Stomach (tissue), 19 donors: ENCODE measurements at places on chromosomes 1 and 21. TPM values are rescaled to one million over a fixed set of nuclear protein-coding genes. Genes with fewer than 3 reads are reported as not detected.

DNA sequence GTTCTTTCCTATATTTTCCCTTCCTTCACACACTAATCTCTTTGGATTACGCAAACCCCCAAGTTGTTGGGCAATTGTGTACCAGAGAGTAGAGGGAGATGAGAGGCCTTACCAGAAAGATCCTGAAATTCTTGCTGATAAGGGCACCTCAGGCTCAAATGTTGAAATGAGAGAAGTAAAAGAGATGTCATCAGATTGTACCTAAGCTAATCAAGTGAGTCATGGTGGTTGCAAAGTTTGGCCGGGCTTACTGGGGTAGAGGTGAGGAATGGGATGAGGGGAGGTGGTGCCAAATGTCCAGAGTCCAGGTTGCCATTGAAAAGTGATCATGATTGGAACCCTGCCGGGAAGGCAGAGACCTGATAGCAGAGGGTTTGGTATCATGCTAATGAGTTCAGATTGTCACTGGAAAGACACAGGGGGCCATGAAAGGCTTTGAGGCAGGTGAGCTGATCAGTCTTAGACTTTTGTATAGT is 43.1 kb downstream of the OPTC start:
- peak; percentile 54 for DNase-seq

DNA sequence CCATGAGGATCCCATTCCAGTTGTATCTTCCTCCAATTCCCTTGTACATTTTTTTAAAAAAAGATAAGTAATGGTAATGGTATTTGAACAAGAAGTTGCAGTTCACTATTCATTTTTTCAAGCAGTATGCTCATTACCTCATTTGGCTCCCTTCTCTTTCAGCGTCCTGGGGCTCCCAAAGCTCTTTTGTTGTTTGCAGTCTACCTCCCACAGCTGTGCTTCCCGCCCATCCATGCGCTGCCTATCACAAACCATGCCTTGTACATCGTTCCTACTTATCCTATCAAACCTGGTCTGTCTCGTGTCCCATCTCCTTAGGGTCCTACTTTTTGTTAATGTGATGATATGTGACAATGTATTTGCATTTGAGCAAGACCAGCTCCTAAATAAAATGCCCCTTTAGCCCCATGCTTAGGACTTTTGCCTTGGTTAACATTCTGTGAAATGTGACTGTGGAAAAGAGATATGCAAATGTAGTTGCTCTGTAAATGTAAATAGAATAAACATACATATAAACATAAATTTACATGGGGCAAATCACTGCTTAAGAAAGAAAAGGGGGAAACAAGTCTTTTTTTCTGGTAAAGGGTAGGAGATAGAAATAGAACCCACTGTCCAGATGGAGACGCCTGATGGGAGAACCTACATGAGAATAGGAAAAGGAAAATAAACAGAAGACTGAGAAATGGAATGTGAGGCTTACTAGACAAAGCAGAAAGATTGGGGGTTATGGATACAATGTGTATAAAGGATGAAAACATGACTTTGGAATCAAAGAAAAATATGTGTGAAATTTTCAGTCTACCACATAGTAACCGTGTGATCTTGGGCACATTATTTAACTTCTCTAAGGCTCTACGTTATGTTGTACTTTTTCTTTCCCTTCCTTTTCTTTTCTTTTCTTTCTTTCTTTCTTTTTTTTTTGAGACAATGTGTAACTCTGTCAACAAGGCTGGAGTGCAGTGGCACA is 59.8 kb upstream of the PLXNA2 start:
- DNase-seq = no peak

DNA sequence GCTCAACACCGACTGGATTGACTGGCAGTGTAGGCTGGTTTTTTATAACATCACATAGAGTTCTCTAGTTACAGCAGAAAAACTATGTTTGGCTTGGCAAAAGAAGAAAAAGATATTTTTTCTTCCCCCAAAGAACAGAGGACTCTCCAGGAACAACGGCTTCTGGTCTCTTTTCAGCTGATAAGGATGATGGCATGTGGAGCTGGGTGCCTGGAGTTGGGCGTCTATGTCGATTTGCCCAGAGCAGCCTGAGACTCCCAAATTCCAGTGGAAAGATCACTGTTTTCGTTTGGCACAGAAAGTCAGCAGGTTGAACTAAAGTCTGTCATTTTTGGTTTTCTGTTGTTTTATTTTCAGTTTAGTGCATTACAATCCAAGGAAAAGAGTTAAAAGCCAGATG is 91.1 kb downstream of the SMYD2 start:
- no peak for DNase-seq

GOLPH3L gene
- polyA plus RNA-seq = 13.2 TPM

DNA sequence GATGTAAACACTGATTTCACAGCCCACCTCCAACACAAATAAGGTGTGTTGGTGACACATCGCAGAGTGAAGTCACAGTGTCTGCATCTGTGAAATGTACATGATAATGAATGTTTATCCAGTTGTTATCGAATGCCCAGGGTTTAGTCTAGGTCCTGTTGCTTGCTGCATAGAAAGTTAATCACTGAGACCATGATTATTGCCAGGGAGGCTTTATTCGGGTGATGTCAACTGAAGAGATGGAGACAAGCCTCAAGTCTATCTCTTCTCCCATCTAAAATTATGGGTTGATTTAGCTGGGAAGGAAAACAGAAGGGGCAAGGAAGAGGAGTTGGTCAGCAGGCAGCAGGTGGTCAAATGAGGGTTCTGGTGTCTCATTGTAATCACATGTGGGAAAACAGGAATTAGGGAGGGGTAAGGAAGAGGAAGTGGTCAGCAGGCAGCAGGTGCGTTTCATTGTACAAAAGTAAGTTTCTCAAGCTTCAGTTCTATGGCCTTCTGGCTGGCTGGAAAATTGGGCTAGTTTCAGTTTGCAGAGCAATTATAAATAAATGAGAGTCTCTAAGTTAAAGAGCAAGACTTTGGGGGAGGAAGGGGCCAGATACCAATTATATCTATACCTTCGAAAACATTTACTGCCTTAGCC is 146.3 kb upstream of the DNAH14 start:
- DNase-seq = no peak

ETV3L gene
- polyA plus RNA-seq = not detected

DNA sequence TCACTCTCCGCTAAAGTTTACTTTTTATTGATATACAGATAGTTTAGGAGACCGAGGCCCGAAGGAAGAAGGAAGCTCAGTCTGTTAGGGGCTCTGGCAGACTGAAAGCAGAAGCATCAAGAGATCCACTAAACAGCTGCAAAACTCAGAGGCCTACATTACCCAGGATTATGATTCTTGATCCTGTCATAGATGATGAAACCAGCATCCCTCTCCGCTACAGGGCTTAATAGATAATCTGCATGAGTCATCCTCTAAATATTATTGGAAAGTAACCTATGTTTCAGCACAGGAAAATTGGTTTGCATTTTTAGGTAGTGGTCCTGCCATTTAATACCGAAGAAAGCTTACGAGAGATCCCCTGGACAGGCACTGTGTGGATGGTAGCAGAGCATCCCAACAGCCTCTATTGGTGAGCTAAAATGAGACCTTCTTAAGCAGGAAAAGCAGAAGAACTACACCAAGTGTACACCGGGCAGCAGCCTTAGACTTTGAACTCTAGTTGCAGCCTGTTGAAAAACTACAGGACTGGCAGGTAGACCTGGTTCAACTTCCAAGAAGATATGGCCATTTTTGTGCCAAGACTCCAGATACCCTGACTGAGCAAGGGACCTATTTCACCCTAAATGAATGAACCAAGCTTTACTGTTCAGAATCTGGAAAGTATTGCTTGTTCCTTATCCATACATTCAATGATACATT is 6.8 kb downstream of the CASQ2 start:
- DNase-seq = no peak

REG4 gene
- 6.3 TPM for polyA plus RNA-seq

- DNase-seq = no peak
Observed at GRCh38 chr1:1088801-1089680, 14.9 kb upstream of the RNF223 start.

- DNase-seq = no peak
Observed at GRCh38 chr1:21064057-21064456, 112.6 kb downstream of the EIF4G3 start.

DNA sequence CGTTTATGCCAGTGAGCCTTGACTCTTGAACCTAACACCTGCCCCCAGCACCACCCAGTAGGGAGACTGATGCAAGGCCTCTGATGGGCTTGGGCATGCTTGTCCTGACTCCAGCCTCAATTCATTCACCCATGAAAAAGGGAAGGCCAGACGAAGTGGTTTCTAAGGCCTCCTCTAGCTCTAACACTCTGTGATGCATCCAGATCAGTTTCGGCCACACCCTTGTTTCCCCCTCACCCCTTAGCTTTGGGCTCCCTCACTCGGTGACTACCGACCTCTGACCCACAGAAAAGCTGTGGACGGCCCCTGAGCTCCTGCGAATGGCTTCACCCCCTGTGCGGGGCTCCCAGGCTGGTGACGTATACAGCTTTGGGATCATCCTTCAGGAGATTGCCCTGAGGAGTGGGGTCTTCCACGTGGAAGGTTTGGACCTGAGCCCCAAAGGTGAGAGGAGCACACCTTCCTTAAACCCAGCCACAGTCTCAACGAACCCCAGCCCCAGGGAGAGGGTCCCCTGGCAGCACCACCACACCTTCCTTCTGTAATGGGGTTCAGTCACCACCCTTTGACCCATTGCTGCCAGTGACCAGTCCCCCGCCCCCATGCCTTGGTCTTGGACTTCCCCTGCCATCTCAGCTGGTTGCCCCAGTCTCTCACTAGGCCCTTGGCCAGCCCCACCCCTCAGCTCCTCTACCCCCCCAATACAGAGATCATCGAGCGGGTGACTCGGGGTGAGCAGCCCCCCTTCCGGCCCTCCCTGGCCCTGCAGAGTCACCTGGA is 9.0 kb downstream of the NPR1 start:
- DNase-seq = no peak

GRCh38 chr1:226655251-226656163 is 83.6 kb downstream of the ITPKB start:
- no peak for DNase-seq

GRCh38 chr1:6254691-6255090 is 6.2 kb downstream of the GPR153 start:
- no peak for DNase-seq

- DNase-seq = no peak
Observed at GRCh38 chr1:33178836-33179439, 2.9 kb downstream of the TRIM62 start.

DNA sequence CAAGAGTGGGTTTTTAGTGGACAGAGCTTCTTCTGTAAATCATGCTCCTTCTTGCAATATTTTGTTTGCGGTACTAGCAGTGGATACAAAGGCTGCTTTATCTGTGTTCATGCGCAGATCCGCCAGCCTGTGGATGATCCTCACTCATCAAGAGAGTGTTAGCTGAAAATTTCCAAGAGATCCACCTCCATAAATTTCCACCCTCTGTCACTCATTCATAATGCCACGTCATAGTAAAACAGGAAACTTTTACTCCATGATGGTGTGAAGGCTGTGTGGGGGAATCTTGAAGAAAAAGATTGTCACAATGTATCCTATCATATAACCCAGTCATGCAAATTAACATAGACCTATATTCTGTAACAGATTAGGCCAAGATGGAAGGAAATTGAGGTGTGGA is 4.4 kb upstream of the MAPKAPK2 start:
- DNase-seq = no peak

CCDC190 gene
- polyA plus RNA-seq = 2.4 TPM

ABCG1 gene
- 4.7 TPM for polyA plus RNA-seq

- peak; percentile 32 for DNase-seq
Observed at GRCh38 chr1:174965362-174966007, 34.3 kb upstream of the CACYBP start.

LAMB3 gene
- polyA plus RNA-seq = 29.9 TPM

DNA sequence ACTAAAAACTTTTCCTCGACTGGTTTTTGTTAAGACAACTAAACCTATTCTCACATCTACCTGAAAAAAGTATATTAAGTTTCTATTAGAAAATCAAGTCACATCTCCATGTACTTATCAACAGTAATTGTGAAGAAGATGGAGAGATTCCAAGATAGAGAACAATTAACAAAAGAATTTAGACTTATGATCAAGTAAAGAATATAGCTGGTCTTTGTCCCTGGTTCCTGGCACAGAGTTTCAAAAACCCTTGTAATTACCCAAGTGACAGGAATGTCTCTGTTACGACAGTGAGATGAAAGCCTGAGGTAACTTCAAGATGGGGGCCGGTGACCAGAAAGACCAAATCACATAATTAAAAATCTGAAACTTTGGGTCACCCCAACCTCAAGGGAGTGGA is 91.6 kb downstream of the ASH1L start:
- no peak for DNase-seq

GRCh38 chr1:100213141-100213540 is 35.1 kb upstream of the LRRC39 start:
- no peak for DNase-seq

ZBTB8A gene
- 1.6 TPM for polyA plus RNA-seq

GRCh38 chr1:50913954-50914353 is 46.1 kb downstream of the FAF1 start:
- no peak for DNase-seq

DNA sequence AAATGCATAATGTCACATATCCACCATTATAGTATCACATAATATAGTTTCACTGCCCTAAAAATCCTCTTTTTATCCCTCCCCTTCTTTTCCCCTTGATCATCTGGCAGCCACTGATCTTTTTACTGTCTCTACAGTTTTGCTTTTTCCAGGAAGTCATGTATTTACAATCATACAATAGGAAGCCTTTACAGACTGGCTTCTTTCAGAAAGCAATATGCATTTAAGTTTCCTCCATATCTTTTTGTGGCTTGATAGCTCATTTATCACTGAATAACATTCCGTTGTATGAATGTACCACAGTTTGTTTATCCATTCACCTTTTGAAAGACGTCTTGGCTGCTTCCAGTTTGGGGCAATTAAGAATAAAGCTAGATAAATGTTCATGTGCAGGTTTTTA is 14.3 kb upstream of the WDTC1 start:
- DNase-seq = no peak

DNA sequence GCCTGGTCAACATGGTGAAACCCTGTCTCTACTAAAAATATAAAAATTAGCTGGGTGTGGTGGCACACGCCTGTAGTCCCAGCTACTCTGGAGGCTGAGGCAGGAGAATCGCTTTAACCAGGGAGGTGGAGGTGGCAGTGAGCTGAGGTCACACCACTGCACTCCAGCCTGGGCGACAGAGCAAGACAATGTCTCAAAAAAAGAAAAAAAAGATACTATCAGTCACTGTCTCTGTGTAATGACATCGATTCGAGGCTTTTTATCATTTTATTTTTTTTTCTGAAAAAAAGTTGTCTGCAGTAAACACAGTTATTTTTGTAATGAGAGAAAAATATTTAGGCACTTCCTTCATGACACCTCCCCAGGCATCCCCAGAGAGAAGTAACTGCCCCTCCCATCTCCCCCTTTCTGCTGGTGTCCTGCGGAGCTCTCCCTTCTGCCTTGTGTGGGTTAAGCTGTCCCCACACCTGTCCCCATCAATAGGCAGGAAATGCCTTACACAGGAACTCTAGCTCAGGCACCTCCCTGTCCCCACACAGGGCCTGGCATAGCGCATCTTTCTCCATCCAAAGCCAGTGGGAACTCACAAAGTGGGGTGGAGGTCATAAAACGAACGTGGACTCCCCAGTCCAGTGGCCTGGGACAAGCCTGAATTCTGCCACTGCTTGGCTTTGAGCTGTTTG is 132.0 kb downstream of the SYF2 start:
- no peak for DNase-seq

GCLM gene
- 3.8 TPM for polyA plus RNA-seq

- no peak for DNase-seq
Observed at GRCh38 chr1:180231506-180231921, 1.4 kb downstream of the LHX4 start.
